ENCODE measurements at places on chromosomes 1 and 21.

DNA sequence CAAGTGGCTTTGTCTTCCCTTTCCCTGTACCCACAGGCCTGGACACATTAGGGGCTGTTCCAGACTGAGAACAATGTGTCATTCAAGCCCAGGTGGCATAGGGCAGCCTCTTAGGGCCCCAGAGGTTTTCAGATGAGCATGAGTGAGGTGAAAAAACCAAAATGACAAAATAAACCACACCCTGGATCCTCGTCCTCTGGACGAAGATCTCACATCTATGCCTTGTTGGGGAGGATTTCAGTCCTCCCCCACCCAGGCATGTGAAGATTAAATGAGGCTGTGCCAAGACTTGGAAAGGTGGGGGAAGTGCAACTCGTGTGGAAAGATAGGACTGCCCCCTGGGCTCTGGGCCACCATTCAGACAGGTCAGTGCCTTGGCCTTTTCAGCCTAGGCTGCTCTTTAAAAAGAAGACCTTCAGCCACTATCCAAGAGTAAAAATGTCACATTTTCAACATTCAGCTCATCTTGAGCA lies 32.8 kb upstream of the IL19 start:
- DNase-seq, result no peak

DNA sequence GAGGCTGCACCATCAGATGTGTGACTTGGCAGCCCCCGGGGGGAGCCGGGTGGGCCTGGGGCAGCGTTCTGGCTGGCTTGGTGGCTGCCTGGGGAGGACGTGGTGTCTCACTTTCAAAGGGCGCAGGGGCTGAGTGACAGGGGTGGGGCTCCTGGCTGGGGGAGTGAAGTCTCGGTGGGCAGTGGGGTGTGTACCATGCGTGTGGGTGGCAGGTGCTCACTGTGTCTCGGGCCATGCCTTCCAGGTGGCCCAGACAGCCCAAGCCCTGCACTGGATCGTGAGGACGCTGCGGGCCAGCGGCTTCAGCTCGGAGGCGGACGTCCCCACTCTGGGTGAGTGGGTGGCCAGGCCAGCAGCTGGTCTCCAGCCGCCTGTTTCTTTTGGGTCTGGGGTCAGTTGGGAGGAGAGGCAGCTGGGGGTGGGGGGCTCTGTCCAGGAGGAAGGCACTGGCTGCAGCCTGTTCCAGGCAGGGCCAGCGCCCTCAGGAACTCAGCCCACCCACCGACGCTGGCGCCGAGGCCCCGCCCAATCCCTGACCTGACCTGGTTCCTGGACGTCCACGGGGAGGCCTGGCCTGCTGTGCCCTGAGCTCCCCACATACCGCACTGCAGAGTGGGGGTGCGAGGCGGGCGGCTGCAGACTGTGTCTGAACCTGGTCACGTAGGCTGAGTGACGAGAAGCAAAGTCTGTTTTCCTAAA lies 30.6 kb upstream of the LRRC3 start:
- DNase-seq, result peak; percentile 63

DNA sequence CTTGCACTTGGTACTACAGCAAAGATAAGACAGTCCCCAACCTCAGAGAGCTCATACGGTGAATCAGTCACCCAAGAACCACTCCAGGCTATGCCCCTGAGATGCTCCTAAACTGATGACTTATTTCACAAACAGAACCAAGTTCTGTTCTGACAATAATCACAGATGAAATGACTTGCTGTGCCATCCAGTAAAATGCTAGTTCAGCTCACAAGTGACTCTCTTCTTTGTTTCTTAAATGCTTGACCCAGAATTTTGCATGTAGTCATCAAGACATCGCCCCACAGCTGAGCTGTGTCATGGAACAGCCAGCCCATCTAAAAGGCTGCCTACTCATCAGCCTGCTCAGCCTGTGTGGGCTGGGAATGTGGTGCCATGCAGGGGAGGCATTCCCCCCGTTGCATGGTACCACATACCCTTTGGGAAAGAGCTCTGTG lies 6.1 kb upstream of the SLC19A2 start:
- DNase-seq, result no peak

- no peak for DNase-seq
Observed at GRCh38 chr1:67604778-67605177, 80.2 kb upstream of the GADD45A start.

GRCh38 chr1:204478172-204478899 lies 16.3 kb downstream of the PIK3C2B start:
- DNase-seq, result no peak

Measured in cardiac septum (tissue), 1 donor.